ENCODE measurements at places on chromosomes 7 and 10. TPM values are rescaled to one million over a fixed set of nuclear protein-coding genes. Genes with fewer than 3 reads are reported as not detected.

- no peak for DNase-seq
Observed at GRCh38 chr7:118045629-118046028, 138.3 kb upstream of the LSM8 start.

DNA sequence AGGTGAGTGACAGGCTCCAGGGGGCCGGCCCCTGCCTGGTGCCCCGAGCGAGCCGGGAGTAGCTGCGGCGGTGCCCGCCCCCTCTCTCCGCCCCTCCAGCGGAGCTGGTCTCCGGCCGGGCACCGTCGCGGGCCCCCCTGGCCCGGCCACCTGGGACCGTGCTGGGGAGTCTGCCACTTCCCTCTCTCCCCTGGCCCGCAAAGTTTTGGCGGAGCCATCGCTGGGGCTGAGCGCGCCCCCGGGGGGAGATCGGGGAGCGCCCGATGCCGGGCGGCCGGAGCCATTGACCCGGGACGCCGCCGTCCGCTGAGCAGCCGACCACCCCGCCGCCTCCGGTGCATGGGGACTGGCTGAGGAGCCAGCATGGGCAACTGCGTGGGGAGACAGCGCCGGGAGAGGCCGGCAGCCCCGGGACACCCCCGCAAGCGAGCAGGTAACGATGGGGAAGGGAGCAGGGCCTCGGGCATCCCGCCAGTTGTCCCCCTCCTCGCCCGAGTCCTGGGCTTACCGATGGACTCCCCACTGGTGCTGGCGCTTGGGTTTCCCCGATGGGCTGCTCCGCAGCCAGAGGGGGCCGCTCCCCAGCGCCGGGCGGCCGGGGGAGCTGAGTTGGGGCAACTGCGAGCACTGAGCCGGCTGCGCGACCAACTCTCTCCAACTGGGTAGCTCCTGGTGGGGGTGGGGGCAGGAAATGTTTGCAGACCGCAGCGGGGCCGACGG is at the start of gene UBTD1:
Gene UBTD1, plus strand, starts transcription at position 84 of the 720 bp plus-strand sequence. Its CDS starts 280 bp downstream, at position 364.
- peak; percentile 25 for DNase-seq

DNA sequence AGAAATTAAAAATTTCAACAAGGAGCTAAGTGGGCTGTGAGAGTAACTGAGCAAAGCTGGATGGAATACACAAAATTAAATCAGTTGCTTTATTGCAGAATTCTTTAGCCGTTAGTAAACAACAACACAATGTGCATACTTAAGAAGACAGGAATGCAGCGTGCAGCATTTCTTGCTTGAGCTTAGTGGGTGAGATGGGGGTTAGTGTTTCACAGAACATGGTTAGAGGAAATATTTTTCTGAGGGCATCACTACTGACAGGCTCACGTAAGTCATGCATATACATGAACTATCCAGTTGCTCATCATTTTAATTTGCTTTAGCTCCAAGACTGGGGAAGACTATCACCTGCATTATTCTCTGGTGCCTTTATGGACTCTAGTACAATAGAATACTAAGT is 80.8 kb downstream of the CD36 start:
- no peak for DNase-seq

- DNase-seq: no peak
Observed at GRCh38 chr10:113920875-113921274, 66.4 kb downstream of the NHLRC2 start.

GRCh38 chr10:60977161-60978122 is 33.5 kb upstream of the RHOBTB1 start:
- no peak for DNase-seq

- DNase-seq: no peak
Observed at GRCh38 chr10:31138026-31138553, 106.4 kb upstream of the ZNF438 start.

DNA sequence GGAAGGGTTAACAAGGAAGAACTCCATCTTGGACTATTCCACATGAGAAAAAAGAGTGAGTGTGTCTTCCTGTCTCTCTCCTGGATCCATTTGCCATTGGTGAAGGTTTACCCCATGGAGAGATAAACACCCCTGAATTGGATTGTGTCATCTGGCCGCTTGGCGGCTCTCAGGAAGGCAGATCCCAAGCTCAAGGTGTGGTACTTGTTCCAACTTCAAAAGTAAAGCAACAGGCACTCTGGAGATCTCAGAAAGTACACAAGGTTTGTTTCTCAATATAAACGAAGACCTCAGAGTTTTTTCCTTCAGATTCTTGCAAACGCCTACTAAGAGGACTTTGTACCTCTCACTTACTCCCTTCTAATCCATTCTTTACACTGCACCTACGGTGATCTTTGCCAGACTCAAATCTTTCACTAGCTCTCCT is 116.7 kb downstream of the REEP3 start:
- DNase-seq: no peak

GRCh38 chr10:22723783-22724182 is 9.4 kb upstream of the PIP4K2A start:
- no peak for DNase-seq

- DNase-seq: no peak
Observed at GRCh38 chr10:130854151-130854550, 457.4 kb downstream of the TCERG1L start.

SLC13A1 gene
- total RNA-seq: not detected

RAMP3 gene
- total RNA-seq: not detected

INHBA gene
- 0.38 TPM for total RNA-seq

PKD1L1 gene
- total RNA-seq: 0.29 TPM

CFAP69 gene
- 0.20 TPM for total RNA-seq

FOXL3 gene
- total RNA-seq: not detected
